Activated T-helper 17 cell treated with anti-CD3 and anti-CD28 coated beads, Interleukin-2, amount 50 U/mL, for 72 hours (primary cell): ENCODE measurements at places on chromosomes 11 and 22.

GRCh38 chr11:129888451-129888850 lies 6.9 kb downstream of the NFRKB start:
- peak overlapping the region; percentile 66 for H3K27ac ChIP-seq
- H3K27me3 ChIP-seq: no peaks in the 10 kb centered on the region
- H3K4me3 ChIP-seq: peak overlapping the region; percentile 37
- H3K4me1 ChIP-seq: peaks cover 24% of the 10 kb centered on the region
- peak; percentile 56 for ATAC-seq

- H3K4me3 ChIP-seq: no peak overlapping the region
- no peaks in the 10 kb centered on the region for H3K36me3 ChIP-seq
- H3K4me1 ChIP-seq: no peaks in the 10 kb centered on the region
- no peak overlapping the region for H3K27ac ChIP-seq
- peaks cover 15% of the 10 kb centered on the region for H3K27me3 ChIP-seq
- no peak for ATAC-seq
These were observed 146.8 kb downstream of the DBX1 start for GRCh38 chr11:20013346-20014066.

DNA sequence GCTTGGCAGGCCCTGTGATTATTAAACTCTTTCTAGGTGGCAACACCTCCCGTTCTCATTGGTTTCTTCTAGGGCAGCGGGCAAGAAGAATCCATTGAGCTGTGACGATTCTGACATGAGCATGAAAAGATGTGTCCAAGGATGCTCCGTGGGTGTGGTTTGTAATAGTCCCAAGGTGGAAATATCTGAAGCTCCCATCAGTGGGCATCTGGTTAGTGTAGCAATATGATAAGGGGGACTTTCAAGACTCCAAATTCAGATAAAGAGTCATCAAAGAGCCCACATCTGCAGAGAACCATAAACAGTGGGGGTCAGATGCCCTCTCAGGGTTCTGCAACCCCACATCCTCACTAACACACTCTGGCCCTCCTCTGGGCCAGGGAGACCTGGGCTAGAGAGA lies 42.6 kb downstream of the TST start:
- ATAC-seq: no peak
- H3K27ac ChIP-seq: no peak overlapping the region
- H3K36me3 ChIP-seq: no peaks in the 10 kb centered on the region
- H3K27me3 ChIP-seq: no peaks in the 10 kb centered on the region
- peaks cover 3% of the 10 kb centered on the region for H3K4me1 ChIP-seq

DNA sequence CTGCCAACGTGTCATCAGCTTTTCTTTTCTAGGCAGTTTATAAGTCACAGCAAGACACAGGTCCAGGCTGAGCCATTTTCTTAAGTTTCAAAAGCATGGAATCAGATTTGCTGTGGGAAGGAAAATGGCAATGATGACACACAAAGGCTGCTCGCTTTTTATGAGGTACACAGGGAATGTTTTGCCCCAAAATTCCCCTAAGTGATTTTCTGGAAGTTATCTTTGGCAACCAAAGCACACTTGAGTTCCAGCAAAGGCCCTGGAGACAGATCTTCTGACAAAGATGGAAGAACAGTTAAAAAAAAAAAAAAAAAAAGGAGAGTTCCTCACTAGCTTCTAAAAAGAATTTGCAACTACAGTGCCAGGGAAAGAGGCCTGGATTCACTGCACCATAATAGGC lies 260.8 kb downstream of the LARGE1 start:
- no peaks in the 10 kb centered on the region for H3K27me3 ChIP-seq
- ATAC-seq: no peak
- H3K27ac ChIP-seq: no peak overlapping the region
- no peaks in the 10 kb centered on the region for H3K36me3 ChIP-seq
- H3K4me1 ChIP-seq: no peaks in the 10 kb centered on the region

DNA sequence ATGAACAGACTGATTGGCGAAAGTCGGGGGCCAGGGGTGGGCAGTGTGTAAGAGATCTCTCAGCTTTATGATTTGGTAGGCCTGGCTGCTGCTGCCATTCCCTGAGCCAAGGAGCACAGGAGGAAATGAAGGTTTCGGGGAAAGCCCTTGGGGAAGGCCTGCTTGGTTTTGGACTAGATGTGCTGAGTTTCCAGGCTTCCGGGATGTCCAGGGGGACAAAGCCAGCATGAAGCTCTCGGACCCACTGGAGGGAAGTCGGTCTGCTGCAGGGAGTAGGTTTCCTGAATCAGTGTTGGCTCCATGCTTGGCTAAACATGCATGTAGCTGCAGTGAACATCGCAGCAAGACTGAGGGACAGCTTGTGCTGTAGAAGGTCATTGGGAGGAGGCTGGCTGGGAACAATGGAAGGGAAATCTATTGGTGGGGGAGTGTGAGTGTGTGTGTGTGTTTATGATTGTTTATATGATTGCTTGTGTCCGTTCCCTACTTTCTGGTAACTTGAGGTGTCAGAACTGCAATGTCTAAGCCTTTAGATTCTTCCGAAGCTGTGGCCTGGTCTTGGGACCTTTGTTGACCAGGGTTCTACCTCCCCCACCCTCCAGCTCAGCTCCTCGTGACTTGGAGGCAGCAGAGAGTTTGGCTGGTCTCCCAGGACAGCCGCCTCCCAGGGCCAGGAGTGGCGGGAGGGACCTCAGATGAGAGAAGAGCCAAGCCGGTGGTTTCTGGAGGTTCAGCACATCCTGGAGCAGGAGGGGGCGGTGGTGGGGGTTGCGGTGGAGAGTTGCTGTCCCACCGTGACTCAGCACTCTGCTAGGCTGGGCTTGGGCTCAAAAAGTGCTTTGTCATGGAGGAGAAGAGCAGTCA lies 4.0 kb upstream of the FTH1 start:
- H3K27me3 ChIP-seq: no peaks in the 10 kb centered on the region
- peaks cover 4% of the 10 kb centered on the region for H3K36me3 ChIP-seq
- H3K4me1 ChIP-seq: peaks cover 37% of the 10 kb centered on the region
- ATAC-seq: no peak
